Fibroblast of skin of right quadriceps (primary cell): ENCODE measurements at places on chromosomes 1 and 21.

DNA sequence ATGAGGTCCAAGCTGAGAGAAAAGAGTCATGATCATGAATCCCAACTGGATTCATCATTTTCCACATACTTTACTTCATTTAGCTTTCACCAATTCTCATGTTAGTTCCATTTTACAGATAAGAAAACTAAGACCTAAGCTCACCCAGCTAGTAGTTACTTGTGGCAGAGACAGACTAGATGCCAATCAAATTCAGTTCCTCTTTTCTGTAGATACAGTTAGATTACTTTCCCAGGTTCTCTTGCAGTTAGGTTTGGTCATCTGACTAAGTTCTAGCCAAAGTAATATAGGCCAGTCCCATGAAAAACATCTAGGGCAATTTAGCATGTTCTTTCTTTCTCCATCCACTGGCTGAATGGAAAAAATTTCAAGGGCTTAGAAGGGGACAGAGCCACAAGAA lies 8.9 kb upstream of the KCND3 start:
- DNase-seq: no peak

GRCh38 chr1:217554849-217555248 lies 76.0 kb downstream of the GPATCH2 start:
- no peak for DNase-seq

DNA sequence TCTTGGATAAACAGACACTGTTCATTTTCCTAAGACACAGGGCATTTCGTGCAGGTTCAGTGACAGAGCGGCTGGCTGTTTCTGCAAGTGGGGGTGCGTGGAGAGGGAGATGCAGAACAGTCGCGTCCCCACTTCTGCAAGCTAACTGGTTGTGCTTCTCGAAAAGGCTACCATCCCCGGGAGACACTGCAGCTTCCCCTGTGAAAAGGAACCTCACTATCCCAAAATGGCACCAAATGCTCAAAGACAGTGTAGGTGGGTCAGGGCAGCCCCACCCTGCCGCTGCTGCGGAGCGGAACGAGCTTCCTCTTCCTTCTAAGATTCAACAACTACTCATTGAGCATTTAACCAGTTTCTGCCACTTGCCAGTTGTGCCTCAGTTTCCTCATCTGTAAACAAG lies 19.2 kb upstream of the BACE2 start:
- no peak for DNase-seq

DNA sequence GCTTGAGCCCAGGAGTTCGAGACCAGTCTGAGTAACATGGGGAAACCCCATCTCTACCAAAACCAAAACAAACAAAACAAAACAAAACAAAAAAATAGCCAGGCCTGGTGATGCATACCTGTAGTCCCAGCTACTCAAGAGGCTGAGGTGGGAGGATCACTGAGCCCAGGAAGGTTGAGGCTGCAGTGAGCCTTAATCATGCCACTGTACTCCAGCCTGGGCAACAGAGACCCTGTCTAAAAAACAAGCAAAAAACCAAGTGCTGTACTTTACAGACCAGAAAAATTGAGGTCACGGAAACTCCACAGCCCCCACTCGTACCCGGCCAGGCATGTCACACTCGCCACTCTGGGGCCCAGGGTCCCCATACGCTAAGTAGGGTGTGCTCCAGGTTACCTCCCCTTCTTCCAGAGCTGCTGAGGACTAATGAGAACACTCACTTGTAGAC lies 22.9 kb downstream of the ATP2B4 start:
- no peak for DNase-seq

DNA sequence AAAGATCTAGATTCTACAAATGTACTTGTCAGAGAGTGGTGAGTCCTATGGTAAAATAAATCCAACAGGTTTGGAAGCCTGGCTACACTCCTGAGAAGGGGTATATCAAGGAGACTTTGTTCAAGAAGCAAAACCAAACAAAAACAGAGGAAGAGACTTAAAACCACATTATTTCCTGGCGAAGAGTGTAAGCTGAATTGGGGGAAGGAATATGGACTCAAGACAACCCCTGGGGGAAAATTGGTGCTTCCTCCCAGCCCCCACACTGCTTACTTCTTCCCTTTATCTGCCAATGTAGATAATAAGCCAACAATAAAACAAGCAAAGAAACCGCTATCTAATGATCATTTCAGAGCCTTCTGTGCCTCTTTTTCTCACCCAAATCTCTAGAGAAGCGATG lies 48.4 kb upstream of the ZBTB18 start:
- no peak for DNase-seq

- DNase-seq: no peak
Measured at GRCh38 chr1:17745479-17745955, 9.6 kb upstream of the ACTL8 start.

- peak; percentile 41 for DNase-seq
Measured at GRCh38 chr1:70427976-70428375, 16.9 kb downstream of the CTH start.

DNA sequence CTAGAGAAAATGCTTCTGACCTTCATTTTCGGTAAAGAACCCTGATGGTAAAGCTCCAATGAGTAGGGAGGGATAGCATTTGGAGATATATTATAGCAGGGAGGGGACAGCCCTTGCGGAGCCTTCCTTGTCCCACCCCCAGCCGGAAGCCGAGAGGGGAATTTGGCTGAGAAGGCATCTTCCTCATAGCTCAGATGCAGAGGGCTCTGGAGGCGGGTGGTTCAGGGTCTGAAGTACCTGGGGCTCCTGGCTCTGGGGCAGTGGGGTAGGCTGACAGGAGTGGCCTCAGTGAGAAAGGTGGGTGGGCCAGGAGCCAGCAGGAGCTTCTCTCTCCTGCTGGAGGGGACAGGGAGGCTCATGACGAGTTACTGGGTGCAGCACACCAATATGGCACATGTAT lies 88.0 kb upstream of the IFFO2 start:
- no peak for DNase-seq
